ENCODE measurements at places on chromosomes 4 and X.

GRCh38 chr4:173436149-173436579 is 37.2 kb upstream of the SCRG1 start:
- no peak for DNase-seq

DNA sequence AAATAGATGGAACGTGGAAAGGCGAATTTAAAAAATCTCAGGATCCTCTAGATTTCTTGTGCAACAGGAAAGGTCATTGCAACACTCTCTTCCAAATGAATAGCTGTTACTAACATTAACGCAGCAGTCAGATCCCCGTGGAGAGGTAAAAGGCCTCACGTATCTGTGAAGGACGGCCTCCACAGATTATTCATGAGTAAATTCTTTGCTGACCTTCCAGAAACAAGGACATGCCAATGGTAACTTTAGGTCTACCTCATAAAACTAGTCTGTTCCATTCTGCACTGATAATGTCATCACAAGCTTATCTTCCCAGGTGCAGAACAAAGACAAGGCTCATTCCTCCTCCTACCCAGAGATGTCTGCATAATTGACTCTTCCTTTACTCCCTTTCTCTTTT is 16.1 kb upstream of the REPS2 start:
- DNase-seq: no peak

GRCh38 chrX:40091691-40092421 is 5.9 kb downstream of the BCOR start:
- no peak for DNase-seq

DNA sequence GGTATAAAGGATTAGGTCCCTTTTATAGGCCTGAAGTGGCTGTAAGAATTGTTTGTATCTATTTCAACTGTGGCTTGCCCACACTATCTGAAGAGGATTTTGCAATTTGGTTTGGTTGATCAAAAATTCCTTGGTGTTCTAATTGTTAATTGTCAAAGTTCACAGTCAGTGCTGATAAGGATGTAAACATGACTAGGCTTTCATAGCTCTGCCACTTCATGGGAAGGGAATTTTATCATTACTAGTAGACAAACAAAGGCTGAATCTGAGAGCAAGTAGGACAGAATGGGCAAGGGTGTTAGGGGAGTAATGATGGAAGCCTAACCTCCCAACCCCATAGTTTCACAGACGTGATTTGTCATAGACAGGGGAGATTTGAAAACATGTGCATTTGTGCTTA is 1131.7 kb downstream of the SH3BGRL start:
- DNase-seq: no peak

DNA sequence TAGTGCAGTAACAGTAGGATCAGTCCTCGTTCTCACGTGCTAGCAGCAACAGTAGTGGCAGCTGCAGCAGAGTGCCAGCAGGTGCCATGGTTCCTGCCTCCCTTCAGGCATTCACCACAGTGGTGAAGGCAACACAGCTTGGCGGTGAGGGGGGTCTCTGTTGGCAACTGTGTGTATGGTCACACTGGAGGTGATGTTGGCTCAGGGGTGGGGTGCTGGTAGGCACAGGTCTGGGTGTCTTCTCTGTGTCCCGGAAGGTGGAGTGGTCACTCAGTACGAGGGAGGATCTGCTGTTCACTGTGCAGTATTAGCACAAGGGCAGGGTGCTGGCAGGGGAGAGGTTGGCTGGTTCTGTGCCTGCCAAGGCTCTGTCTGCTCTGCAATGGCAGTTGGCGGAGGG is 671.8 kb downstream of the CCSER1 start:
- no peak for DNase-seq

DNA sequence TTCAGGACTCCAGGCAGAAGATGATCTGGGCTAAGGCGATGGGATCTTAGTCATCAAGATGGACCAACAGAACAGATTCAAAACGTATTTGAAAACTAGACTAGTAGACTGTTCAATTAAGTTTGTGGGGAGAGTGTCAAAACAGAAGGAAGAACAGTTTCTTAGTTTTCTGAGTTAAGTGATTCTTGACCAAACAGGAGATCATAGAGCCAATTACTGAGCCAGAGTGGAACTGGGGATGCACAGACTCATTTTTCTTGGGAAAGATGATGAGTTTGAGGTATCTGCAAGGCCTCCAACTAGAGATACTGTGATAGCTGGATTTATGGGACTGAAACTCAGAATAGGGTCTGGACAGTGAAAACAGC is 119.5 kb downstream of the REELD1 start:
- DNase-seq: no peak

DNA sequence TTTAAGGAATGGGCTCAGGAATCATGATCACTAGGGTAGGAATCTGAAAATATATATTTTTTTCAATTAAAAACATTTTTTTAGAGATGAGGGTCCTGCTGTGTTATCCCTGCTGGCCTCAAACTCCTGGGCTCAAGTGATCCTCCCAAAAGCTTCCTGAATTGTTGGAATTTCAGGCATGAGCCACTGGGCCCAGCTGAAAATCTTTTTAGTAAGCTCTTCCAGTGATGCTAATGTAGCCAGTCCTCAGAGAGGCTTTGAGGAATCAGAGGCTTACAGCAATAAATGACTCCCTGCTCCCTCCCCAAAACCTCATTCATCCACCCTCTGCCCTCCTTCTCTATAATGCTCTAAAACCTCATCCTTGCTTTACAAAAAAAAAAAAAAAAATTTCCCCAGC is 129.5 kb downstream of the ZIC3 start:
- DNase-seq: no peak

- no peak for DNase-seq
Observed at GRCh38 chr4:94534401-94535312, 82.9 kb downstream of the PDLIM5 start.

DNA sequence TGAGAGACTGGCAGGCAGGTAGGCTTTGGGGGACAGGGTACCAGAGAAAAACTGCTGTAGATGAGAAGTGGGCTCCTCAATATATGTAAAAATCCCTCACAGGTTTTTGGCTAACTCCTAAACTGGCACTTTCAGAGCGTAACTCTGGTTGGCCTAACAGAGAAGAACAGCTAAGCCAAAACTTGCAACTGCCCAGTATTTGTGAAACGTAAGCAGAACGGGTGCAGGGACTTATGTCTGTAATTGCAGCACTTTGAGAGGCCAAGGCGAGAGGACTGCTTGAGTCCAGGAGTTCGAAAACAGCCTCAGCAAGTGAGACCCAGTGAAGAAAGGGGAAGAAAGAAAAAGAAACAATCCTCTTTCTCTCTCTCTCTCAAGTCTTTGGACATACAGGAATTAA is 25.0 kb downstream of the EIF4E start:
- no peak for DNase-seq

GRCh38 chr4:108155373-108155772 is 13.4 kb downstream of the LEF1 start:
- DNase-seq: no peak

GRCh38 chrX:9258421-9259104 is 206.3 kb upstream of the TBL1X start:
- no peak for DNase-seq

DNA sequence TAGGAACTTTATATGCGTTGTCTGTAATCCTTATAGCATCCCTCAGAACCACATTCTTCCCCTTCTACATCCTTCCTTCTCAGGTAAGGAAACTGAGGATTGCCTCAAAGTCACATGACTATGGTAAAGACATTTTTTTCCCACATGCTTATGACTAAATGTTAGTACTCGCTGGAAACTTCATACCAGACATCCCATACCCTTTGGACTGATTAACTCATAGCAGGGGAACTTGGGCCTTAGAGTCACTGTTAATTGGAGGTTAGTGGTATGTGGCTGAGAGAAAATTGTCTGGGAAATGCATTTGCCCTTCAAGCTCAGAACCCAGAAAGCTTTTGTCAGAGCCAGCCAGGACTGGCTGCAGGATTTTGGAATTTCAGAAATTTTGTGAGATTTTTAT is 155.0 kb downstream of the RELL1 start:
- no peak for DNase-seq

- no peak for DNase-seq
Observed at GRCh38 chr4:170193496-170193895, 103.7 kb upstream of the AADAT start.

GRCh38 chr4:20109391-20109790 is 142.3 kb upstream of the SLIT2 start:
- DNase-seq: no peak

DNA sequence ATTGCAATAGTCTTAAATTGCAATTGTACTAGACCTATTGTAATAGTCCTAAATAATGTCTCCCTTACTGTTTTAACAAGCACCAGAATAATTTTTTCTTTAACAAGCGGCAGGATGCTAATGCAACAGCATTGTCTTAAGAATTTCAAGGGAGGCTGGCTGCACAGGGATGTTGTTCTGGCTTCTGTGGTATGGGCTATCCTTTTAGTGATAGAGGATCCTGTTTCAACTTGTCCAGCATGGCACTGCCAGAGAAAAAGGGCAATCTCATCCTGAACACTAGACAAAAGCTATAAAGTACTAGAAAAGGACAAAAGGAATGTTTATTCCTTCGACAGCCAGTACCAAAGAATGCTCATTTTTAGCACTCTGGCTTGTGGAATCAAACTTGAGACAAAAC is 405.5 kb upstream of the ACTRT1 start:
- DNase-seq: no peak

DNA sequence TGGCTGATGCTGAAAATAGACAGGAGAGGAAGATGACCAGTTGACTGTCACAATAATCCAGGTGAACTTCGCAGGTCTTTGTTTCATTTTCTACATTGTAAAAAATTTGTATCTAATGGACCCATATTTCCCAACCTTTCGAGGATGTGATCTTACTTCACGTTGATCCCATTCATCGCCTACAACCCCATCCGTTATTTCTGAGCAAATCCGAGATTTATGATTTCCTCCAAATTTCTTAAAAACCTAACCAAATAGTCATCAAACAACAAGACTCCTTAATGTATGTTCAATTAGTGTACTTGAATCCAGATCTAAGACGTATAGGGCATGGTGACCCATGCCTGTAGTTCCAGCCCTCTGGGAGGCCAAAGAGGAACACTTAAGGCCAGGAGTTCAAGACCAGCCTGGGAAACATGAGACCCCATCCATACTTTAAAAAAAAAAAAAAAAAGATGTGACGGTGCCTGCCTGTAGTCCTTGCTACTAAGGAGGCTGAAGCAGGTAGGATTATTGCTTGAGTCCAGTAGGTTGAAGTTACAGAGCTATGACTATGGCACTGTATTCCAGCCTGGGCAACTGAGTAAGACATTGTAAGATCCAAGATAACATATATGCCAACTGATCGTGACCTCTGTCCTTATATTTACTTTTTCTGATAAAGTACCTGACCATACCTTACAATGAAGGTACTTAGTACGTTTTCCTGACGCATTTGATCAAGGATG is 5.7 kb downstream of the RPL9 start:
- no peak for DNase-seq

DNA sequence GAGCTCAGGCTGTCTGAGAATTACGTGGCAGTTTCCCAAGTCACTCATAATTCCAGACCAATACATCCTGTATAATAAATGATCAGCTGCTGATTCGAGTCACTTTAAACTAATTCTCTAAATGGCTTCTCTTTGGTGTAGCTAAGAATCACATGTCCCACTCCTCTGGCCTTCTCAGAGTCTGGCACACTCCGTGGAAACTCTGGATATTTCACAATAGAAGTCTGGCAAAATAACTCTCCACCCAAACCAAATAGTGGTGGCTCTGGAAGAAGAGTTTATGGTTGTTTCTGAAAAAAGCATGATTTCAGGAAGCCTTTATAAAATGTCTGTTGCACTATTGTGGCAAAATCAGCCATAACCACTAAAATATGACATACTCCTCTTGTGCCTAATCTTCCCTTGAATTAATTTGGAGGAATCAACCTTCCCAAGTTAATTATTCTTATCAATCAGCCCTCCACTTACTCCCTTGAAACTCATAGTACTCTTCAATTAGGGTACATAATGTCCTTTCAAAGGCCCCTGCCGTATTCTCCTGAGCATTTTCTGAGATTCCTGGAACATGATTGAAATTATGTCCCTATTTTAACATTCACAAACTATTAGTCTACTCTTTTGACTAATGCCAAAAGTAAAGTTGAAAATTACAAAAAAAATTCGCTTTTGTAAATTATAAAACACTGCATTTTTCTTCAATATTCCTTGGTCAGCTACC is 991.6 kb downstream of the FAT4 start:
- DNase-seq: no peak

GRCh38 chr4:93355411-93355810 is 473.1 kb upstream of the ATOH1 start:
- DNase-seq: no peak

DNA sequence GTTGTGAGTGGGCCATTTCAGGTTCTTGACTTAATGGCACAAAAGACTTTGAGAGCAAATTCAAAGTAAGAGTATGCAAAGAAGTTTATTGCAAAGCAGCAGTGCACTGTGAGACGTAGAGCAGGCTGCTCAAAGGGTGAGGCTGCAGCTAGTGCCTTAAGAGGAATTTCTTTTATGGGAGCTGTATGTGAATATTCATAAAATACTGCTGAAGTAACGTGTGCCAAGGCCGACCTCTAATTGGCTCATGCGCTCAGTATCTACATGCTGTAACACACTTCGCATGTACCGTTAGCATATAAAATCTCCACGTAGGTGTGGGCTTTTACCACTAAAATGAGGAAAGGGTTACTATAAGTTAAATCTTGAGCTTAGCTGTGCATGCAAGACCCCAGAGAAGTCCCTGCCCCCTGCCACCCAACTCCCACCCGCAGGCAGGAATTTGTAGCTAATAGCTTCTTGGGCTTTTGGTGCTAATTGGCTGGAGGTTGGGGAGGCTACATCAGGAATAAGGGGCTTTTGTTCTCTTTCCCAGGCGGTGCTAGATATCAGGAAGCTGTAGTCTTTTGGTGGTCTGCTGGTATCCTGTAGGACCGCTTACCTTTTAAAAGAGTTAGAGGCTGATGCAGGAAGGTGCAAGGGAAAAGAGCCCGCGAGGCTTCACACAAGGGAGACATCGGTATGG is 47.6 kb downstream of the FSTL5 start:
- no peak for DNase-seq

DNA sequence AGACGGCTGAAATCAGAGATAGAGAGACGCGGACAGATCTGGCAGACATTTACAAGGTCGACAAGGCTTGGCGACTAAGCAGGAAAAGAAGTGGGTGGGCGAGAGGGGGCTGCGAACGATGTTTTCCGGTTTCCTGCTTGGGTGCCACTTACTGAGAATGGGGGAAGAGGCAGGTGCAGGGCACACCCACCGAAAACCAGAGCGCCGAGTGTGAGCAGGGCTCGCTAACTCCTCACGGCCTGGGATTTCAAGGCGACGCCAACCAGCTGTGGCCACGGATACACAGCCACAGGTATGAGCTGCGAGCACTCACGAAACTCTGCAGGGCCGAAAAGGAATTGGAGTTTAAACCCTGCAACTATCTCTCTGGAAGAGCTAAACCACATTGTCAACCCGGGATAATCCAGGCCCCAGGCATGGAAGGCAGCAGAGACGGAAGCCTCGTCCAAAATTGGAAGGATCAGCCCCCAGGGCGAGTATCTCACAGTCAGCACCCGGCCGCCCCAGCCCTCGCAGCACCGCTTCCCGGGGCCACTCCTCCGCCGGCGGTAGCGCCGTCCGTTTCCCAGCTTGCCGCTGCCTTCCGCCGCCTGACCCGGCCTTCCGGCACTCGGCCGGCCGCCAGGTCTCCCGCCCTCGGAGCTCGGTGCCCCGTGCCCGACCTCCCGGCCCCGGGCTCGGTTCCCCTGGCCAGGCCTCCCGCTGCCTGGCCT is 778 bp downstream of the CASP3 start:
- peak; percentile 80 for DNase-seq

GRCh38 chrX:10199212-10199611 is 42.4 kb downstream of the CLCN4 start:
- no peak for DNase-seq

Measured in pancreas (tissue), 10 donors.